ENCODE measurements at places on chromosomes 1 and 21.

DNA sequence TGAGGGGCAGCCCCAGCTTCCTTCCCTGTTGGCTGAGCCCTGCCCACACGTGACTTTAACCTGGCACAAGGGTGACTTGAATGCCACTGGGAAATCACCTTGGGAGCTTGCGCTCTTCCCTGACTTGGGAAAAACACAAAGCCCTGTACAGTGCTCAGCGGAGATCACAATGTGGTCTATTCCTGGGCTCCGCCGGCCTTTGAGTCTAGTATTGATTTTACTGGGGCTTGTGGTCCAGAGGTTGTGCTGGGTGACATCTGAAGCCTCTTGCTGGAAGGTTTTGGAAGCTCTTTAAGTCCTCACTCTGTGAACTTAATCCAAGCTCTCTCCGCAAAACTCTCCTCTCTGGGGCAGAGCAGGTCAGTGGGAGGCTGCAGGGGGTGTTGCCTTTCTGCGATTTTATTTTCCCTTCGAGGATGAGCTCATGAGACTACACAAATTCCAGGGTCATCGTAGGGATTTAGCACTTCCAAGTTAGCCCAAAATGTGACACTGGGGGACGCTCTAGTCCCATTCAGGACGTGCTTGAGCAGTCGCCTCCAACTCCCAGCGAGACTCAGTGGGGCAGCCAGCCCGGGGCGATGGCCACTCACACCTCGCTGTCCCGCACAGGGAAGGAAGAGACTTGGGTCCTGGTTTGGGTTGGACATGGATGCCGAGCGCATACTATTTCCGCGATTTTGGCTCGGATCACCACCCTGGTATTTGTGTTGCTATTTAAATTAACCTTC lies 291.9 kb upstream of the AJAP1 start:
- no peak for DNase-seq

DNA sequence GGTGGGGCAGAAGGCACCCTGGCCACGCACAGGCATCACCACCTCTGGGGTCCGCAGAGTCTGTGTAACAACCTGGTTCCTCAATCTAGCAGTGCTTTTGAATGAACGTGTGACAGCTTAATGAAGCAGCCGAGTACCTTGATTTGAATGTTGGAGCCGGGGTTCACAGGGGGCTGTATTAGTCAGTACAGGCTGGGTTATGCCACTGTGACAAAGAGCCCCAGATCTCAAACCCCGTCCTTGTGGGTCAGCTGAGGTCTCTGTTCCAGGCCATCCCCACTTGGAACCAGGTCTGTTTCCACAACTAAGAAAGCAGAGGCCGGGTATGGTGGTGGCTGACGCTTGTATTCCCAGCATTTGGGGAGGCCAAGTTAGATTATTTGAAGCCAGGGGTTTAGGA lies 10.5 kb downstream of the TMEM240 start:
- no peak for DNase-seq

DNA sequence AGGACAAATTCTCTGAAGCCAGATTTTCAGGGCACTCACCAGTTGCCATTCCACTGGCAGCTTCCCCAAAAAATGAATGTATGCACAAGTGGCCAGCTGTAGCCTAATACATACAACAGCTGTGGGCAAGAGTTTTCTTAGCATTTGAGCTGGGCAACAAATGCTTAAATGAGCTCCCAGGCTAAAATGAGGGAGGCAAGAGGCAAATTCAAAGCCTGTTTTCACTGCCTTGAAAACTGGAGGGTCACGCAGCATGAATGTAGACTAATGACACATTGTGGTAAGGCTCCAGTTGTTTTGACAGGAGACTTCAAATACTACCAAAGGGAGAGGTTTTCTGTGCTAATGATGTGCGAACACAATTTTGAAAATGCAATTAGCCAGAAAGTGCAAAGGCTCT lies 88.2 kb downstream of the TIAM1 start:
- DNase-seq: no peak

DNA sequence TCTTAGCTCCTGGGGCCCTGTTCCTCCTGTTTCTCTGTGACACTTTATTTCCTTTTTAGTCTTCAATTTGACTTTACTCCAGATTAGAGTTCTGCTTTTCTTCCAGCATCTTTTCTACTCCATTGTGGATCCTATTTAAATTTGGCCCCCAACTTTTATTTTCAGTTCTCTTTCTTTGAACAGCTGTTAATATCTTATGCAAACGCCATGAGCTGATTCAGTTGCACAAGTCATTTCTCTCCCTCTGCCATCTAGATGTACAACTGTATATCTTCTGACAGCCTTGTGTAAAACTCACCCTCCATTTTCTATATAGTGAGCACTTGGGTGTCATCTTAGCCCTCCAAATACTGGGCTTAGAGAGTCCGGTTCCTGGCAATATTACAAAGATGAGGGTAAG lies 42.2 kb downstream of the SPATA17 start:
- DNase-seq: no peak

DNA sequence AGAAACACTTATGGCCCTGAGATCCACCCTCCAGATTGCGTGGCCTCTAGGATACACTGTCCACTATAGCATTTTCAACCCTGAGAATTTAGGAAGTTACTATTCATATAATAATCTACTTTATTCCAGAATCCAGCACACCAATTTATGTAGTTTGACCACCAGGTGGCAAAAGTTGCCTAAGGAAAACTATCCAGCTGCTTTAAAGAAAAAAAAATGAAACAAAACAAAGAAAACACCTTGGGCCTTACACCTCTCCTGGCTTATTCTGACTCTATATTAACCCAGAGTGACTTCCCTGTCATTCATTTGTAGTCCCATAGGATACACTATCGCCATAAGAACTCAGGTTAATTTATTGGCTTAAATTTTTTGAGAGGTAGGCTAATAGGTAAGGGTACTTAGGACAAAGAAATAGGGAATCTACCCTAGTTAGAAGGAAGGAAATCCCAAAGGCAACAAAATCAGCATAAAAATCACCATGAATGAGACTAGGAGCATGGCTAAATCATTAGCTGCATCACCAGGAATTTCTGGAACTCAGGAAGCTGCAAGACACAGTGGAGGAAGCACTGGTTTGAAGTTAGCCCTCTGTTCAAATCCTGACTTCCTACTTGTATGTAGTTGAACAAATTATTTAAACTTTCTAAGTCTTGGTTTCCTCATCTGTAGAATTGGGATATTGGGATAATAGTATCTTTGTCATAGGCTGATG lies 107.5 kb downstream of the SPAG17 start:
- no peak for DNase-seq

DNA sequence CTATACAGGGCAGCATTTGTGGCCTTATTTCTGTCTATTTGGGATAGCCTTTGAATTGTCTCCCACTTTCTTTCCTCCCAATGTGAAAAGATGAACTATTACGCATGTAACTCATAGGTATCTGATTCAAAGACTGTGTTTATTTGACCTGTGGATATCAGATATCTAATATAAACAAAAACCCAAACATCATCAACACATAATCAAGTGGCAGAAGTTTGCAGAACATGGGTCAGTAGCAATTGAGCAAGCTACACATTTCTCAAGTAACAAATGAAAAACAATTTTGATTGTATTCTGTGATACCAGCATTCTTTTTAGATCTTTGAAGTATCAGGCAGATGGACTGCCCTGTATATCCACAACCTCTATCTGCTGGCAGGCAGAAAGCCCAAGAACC lies 490.5 kb upstream of the ADGRL2 start:
- no peak for DNase-seq

DNA sequence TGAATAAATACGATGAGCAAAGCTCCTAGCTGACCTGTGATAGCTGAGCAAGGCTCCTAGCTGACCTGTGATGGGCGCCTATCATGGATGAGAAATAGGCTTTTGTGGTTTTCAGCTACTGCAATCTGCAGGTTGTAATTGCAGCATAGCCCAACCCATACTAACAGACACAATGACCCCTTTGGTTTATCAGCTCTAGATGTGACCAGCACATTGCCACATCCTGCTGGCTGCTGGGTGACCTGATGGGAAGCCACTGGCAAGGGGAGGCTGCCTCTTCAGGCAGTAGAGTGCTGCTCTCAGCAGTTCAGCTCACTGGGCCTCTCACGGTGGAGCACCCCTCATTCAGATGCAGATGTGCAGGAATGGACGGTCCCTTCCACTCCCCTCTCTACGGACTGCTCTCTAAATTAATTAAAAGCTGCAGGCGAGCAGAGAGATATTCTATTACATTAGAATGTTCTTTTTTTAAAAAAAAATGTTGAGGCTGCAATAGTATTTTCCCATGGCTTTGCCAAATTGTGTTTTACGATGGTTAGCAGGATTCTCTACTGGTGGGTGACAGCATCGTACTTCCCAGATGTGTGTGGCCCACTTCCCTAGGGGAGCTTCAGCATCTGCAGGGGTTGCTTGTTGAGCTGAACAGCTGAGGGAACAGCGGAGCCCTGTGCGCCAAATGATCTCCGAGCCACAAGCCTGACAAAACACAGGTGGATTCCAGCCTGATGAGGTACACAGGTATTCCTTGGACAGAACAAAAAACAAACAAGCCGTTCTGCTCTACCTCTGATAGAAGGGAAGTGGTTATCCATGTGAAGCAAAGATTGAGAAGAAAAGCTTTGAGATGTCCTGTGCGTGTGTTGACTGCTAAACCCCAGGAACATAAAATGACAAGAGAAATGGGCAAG lies 65.0 kb downstream of the SYT6 start:
- no peak for DNase-seq

Measured in left renal pelvis (tissue), 4 donors.